AG20443 (cell line): ENCODE measurements at places on chromosomes 5 and 9.

DNA sequence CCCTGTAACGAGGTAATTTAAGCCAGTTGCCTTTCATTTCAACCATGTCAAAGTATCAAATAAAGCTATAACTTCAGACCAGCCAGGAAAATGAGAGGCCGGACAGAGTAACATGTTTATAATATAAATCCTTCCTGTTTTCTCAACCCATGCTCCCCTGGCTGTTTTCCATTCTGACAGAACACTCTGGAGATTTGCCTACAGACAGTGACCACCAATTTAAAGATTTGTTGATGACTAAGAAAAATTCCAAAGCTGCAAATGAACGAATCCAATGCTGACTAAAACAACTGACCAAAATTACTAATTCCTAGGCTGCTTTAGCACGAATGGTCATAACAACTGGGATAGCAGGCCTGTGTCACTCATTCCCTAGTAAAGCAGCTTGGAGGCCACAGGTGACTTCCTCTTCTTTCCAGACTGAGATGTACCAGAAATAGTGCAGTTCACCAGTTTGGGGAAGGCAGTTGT, 141.4 kb downstream of the AOPEP start:
- peak; percentile 61 for DNase-seq

DNA sequence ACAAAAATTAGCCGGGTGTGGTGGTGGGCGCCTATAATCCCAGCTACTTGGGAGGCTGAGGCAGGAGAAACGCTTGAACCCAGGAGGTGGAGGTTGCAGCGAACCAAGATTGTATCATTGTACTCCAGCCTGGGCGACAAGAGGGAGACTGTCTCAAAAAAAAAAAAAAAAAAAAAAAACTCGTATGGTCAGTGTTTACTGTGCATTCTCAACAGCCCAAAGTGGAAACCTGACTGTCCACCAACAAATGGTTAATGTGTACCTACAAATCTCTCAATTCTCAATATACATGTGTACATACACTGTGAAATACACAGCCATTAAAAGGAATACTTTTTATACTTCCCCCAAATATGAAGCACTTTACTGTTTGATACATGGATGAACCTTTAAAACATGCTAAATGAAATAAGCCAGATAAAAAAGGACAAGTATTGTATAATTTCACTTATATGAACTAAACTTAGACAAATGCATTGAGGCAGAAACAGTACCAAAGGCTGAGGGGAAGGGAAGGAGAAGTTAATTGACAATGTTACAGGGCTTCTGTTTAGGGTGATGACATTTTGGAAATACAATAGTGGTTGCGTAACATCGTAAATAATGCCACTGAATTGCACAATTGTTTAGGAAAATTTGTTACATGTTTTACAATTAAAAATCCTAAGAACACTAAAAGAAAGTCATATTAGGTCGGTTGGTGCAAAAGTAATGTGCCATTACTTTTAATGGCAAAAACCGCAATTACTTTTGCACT, 16.5 kb downstream of the DNAJA1 start:
- DNase-seq = no peak

GRCh38 chr9:127689329-127690000, 17.3 kb upstream of the CFAP157 start:
- DNase-seq = no peak

DNA sequence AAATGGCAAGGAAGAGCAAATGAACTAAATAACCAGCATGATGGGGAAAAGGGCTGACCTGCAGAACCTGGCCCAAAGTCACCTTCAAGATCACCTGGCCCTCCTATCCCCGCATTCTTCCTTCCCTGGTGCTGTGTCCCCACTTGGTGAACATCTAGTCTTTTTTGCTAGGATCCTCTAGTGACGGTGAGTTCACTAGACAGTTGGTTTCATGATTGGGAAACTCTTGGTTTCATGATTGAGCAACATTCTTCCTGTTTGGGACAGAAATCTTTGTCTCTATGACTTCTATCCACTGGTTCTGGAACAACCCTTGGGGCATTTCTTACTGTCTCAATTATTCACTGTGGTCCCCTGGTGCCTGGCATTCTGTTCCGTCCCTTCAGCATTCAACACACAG, 50.2 kb upstream of the DAB2IP start:
- peak; percentile 63 for DNase-seq

DNA sequence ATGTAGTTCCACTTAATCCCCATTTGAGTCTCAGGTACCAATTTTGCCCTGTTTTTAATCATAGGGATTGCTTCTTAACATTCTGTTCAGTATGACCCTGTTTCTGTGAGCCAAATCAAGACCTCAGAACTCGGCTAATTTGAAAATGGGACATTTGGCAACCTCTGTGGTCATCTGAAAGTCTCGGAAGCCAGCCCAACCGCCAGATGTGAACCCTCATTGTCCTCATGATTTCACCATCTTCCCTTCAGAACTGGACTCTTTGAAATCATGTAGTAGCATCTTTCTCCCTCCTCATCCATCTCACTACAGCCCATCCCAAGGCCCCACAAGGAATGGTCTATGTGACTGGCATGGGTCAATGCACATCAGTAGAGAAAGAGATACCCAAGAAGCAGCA, 88.9 kb downstream of the S1PR3 start:
- peak; percentile 42 for DNase-seq

DNA sequence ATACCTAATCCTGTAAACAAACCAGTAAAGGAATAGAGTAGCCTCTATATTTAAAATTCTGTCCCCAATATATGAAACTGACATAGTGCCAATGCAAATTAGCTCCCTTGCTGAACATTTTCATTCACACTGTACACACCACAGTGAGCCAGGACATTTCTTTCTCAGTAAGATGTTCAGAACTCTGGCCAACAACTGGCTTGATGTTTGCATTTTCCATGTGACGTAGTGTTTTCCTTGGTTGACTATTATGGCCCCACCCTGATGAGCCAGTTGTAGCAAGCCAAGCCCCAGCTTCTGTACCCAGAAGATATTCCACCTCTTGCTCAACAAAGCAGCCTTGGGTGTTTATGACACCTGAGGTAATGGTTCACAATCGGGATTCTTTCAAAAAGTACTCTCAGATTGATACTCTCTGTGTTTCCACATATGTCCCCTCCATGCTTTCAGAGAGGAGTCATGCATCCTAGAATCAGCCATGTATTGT, 17.7 kb upstream of the ANXA1 start:
- DNase-seq = peak; percentile 25

DNA sequence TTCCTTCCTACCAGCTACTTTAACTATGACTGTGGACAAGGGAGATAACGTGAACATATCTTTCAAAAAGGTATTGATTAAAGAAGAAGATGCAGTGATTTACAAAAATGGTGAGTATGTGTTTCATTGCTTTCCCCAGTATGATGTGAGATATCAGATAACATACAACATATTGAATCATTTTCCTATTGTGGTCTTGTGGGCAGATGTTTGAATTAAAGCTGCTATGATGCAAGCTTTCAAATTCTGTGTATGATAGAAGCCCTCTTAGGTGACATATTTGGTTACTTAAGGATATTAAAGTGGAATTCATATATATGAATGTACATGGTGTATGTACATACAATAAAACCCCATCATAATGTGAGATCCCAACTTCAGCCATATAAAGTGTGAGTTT, 59.5 kb downstream of the TEK start:
- no peak for DNase-seq

DNA sequence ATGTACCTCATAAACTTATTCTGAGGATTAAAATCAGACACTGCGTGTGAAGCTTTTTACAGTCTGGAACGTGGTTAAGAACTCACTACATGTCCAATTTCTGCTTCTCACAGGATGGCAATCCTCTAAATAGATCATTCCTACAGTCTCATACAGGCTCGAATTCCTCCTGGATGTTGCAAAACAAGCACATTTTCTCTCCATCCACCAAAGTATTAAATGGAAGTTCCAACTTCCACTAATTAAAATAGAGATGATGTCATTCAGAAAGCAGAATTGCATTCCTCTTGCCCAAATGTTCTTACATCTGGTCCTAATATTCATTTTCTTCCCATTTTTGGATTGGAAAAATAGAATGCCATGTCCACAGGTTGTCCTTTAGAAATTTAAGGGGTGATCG, 145.5 kb upstream of the PCA3 start:
- DNase-seq = peak; percentile 78

- no peak for DNase-seq
Measured at GRCh38 chr5:86337667-86338460, 279.9 kb upstream of the COX7C start.

DNA sequence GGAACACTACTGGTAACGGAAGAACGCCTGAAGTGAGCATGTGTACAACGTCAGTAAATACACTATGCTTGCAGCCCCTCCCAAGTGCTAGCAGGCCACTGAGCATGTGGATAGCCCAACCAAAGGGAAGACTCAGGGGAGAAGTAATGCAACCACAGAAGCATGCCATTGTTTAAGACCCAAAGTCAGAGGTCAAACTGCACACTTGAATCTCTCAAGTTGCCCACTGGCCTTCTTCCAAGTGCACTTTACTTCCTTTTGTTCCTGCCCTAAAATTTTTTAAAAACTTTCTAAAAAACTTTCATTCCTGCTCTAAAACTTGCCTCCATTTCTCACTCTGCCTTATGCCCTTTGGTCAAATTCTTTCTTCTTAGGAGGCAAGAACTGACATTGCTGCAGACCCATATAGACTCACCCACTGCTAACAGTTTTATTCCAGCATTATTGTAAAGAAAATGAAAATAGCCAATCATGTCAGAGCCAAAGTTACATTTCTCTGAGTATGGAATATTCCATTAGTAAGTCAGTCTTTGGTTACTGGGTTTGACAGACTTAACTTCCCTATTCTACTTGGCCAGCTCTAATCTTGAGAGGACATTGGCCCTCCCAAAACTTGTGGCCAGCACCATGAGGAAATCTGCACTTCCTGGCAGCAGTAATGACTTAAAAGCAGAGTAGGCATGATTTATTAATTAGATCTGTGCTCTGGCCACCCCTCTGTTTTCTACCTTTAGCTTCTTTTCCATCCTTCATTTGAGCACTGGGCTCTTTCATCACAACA, 76.9 kb downstream of the TSSK1B start:
- DNase-seq = no peak

- peak; percentile 80 for DNase-seq
Measured at GRCh38 chr5:172772112-172772906, 1.3 kb upstream of the DUSP1 start.

DNA sequence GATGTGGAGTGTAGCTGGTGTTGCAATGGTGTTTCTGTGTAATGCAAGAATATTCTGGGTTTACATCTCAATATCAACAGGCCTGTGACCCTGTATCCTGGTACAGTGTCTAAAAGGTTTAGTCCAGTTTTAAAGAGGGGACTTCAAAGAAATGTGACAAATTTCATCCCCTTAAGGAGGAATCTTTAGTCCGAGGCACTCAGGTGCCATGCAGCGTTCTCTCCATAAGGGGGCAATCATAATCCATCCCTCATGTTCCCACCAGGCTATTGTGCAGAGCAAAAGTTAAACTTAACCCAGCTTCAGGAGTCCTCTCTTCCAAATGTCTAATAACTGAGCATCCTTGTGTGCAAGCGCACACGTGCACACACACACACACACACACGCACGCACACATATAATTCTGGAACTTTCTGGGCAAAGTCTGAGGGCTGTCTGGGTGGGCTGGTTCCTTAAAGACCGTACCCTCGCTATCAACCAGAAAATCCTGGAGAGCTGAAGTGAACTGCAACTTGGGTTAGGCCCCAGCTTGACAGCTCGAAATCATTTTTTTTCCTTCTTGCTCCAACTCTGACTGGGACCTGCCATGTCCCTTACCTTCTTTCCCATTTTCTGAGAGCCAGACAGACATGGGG, 46.0 kb downstream of the CRB2 start:
- peak; percentile 86 for DNase-seq
